ENCODE measurements at places on chromosomes 1 and 21. TPM values are rescaled to one million over a fixed set of nuclear protein-coding genes. Genes with fewer than 3 reads are reported as not detected.
A peak's percentile ranks its signal among the peaks of the same experiment; 100 is the strongest.

DNA sequence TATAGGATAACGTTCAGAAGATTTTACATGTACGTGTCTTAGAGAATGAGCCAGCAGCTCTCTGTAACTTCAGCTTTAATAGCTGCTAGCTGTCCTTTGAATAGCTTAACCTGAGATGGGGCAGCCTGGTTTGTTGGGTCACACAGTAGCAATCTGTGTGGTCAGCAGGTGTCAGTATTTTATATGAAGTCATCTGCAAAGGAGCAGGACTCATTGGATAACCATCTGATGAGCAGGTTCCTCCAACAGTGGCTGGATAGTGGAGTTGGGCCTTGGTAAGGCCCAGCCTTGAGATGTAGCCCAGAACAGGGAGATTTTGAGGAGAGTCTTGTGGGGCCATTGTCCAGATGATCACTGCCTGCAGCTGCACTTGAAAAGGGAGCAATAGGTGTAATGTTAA is 6.4 kb downstream of the GSTM5 start:
- DNase-seq, result peak; percentile 47

Gene CD5L
- total RNA-seq, result not detected

GRCh38 chr1:12342401-12343003 is 112.7 kb downstream of the VPS13D start:
- DNase-seq, result no peak

- no peak for DNase-seq
Measured at GRCh38 chr21:42695697-42696380, 42.4 kb downstream of the PDE9A start.

Gene LCE1E
- not detected for total RNA-seq

- no peak for DNase-seq
Measured at GRCh38 chr1:104121271-104121670, 371.6 kb downstream of the AMY1C start.
